ENCODE measurements at places on chromosomes 13 and 19.

DNA sequence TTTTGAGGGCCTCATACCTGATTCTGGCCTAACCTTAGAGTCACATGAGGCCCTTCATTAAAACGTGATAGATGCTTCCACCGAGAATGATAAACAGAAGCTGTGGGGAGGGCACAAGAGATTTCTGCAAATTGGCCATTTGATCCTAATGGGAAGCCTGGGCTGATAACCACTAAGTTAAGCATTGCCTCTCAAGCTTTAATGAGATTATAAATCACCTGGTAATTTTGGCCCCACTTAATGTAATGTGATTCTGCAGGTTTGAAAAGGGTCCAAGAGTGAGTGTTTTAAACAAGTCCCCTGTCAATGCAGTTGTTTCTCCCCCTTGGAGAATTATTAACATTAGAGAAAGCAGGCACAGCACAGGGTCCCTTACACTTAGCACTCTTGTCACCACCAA is 42.0 kb downstream of the ZNF486 start:
- DNase-seq: no peak

DNA sequence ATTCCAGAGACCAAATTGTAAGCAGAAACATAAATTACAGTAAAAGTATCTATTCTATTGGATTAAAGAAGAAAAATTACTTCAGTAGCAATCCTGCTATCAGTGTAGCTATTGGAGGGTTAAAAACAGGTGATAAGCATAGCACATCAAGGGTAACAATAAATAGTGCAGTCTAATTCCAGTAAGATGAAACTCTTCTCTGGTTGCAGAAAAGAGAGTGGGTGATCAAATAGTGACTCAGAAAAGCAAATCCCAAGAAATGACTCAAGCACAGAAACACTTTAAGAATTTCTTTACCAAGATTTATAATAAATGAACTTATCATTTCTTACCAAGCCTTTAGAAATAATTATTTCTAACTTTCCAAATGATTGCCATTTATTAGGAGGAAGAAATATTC is 135.7 kb downstream of the LMO7 start:
- DNase-seq: no peak

- DNase-seq: no peak
Observed at GRCh38 chr19:6687114-6687513, 17.2 kb upstream of the TNFSF14 start.

GRCh38 chr13:111620586-111620985 is 300.1 kb downstream of the TEX29 start:
- no peak for DNase-seq

All from right hindlimb (tissue), 1 donor.